ENCODE measurements at places on chromosomes 1 and 21.

DNA sequence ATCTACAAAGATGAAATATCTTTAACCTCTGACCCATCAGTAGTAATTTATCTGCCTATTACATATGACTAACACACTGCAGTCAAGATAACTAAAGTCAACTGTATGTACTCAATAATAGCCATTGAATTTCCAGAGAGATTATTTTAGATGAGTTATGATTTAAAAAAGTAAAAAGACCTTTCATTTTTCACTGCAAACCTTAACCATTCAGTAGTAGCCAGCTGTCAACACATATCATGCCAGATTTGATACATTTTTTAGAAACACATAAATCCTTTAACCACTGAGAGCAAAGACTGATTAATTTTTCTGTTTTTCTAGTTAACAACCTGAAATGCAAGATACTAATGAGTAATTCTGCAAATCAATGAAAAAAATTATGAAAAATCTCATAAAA is 31.0 kb downstream of the PALMD start:
- no peak for DNase-seq

GRCh38 chr1:61641578-61642336 is 83.2 kb downstream of the TM2D1 start:
- peak; percentile 36 for DNase-seq

GRCh38 chr1:84254703-84255238 is 46.7 kb upstream of the SAMD13 start:
- DNase-seq = no peak

GRCh38 chr1:11188381-11188780 is 774 bp upstream of the ANGPTL7 start:
- DNase-seq = no peak

DNA sequence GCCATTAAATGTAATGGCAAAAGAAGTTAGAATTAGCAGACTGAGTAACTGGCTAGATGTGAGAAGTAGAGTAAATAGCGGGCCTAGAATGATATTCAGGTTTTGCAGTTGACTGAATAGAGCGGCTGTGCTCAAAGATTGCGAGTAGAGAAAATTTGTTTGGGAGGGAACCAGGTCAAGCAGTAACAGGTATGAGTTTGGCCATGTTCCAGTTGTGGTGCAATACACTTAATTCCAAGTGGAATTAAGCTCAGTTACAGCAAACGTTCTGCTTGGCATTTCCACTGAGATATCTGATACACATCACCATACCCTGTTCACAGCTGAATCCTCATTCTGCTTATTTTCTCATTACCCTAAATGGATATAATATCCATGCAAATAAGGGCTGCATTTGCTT is 1382.9 kb downstream of the MRPL39 start:
- no peak for DNase-seq

GRCh38 chr21:41651406-41651805 is 115.4 kb downstream of the RIPK4 start:
- no peak for DNase-seq

- DNase-seq = no peak
Observed at GRCh38 chr1:89790592-89790991, 30.2 kb upstream of the LRRC8D start.

GRCh38 chr1:170168265-170168664 is 22.5 kb downstream of the NTMT2 start:
- no peak for DNase-seq

DNA sequence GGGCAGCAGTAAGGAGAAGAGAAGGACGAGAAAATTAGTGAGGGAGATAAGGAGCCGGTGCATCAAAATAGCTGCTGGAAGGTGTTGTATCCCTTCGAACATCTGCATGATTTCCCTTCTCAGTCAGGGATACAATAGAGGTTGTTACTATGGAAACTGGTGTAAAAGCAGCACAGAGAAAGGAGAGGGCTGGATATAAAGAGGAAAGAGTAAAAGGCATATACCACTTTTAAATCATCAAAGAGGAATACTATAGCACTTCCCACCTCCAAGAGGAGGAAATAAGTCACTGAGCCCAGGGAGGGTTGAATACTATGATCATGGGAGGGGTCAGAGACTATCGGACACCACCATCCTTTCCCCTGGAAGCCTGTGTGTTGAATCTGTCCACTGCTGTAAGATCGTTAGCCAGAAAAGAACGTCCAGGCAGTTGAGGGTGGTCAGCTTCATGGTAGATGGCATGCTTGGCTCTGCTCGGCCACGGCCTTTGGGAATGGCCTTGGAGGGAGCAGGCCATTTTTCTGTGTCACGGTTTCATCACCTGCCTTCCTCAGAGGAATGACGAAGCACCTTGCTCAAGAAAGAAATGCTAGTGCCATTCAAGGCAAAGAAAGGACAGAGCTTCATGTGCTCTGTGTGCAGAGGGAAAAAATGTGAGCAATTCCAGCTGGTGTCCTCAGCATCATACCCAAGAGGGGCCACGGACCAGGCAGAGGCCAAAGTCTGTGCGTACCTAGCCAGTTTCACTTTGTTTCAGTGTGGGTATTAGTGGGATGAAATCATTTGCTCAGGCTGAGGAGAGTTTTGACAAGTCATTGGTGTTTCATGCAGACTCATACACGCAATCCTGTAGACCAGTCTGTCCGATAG is 64.2 kb downstream of the IRF2BP2 start:
- no peak for DNase-seq

DNA sequence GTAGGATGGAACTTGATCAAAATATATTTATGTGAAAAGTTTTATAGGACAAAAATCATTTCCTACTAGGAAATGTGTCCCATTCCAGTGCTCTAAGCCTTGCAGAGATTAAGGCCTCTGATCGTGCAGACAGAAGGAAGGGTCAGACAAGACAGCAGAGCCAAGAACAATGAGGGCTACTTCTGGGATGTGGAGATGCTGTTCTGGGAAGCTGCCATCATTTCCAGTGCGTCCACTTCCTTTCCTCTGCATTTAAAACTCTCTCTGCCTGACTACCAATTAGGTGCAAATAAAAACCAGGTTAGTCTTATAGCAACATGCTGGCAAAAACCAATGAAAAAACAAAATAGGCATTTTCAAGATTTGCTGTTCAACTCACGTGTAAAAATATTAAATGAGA is 36.1 kb downstream of the BEND5 start:
- no peak for DNase-seq

DNA sequence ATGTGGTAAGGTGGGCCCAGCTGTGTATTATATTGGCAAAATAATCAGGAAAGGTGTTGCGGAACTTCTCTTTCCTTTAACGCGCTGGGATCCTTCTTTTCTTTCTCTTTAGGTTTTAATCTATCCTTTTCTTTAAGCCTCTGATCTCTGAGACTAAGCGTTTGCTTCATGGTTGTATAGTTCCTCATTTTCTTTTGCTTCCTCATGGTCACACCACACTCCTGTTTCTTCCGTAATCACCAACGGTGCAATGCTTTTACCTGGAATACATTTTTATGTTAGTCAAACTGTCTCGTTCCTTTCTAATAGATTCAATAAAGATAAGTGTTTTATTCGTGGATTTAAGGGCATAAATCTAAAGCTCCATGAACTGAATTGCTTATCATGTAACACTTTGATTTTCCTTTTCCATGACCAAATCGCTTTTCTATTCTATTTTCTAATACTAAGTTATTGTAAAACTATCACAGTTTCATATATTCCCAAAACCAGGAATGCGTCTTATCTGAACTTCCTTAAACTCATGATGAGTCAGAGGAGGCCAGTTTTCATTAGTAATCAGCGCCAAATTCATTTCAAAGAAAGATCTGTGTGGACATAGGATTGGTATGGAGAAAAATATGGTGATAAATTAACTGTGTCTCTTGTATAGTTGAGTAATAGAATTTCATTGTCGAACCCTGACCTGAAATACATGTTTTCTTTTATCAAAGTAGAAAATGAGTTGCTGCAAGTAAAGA is 12.2 kb downstream of the SDCCAG8 start:
- DNase-seq = no peak

- no peak for DNase-seq
Observed at GRCh38 chr1:85454214-85454613, 10.7 kb downstream of the DDAH1 start.

DNA sequence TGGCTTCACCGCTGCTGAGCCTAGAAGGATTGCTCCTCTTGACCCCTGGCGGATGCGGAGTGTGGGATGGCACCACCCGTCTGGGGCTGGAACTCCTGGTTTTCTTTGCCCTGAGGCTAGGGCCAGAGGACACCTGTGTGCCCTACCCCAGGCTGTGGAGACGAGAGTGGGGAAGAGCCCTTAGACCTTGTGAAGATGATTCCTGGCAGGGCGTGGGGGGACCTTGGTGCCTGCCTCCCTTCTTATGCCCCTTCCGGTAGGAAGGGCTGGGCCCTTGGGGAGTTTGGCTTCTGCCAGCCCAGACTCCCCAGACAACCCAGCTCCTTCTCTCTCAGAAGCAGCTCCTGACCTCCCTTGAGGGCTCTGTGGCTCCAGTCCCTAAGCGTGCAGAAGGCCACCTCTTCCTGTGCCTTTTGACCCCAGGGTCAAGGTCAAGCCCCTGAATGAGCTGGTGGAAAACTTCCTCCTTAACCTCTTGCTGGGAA is 891 bp downstream of the RPS6KA1 start:
- no peak for DNase-seq

GRCh38 chr1:115671176-115671934 is 29.6 kb downstream of the VANGL1 start:
- no peak for DNase-seq

GRCh38 chr21:42521384-42521783 is 7.7 kb downstream of the SLC37A1 start:
- no peak for DNase-seq

GRCh38 chr1:246632281-246633168 is 66.3 kb downstream of the CNST start:
- no peak for DNase-seq

GRCh38 chr1:93907718-93908117 is 1.5 kb downstream of the GCLM start:
- DNase-seq = no peak

GRCh38 chr1:78322928-78323680 is 167.7 kb upstream of the PTGFR start:
- DNase-seq = no peak

GRCh38 chr1:43382027-43382779 is 7.4 kb downstream of the MED8 start:
- no peak for DNase-seq

- DNase-seq = no peak
Observed at GRCh38 chr1:92921031-92922023, 39.9 kb downstream of the DIPK1A start.

DNA sequence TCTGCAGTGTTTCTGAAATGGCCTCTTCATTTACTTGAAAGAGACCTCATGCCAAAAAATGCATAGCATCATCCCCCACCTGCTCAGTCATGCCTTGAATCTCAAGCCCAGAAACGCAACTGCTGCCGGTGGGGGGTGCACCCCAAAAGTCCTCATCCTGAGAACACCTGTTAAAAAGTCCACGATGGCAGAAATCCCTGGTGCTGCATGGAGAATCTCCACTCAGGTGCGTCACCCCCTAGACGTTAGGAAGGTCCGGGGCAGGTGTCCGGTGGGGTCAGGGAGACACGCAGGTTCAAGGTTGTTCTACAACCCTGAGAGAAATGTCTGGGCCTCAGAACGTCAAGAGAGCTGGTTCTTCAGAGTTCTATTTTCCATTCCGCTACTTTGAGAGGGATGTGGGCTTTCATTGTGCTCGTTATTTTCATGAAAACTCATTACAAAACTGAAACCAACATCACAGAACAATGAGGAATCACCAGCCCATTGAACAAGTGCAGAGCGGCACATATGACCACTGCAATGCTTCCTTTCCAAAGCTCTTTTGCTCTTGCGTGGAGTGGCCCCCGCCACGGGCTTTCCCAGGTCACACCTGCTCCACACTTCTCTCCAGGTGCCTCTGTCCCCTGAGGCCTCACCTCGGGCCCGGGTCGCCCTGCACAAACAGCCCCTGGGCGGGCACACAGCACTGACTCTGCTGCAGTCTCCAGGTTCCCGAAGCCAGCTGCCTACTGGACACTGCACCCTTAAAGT is 201.9 kb downstream of the TOMM20 start:
- DNase-seq = no peak

- no peak for DNase-seq
Observed at GRCh38 chr1:226414098-226414698, 6.3 kb upstream of the PARP1 start.

DNA sequence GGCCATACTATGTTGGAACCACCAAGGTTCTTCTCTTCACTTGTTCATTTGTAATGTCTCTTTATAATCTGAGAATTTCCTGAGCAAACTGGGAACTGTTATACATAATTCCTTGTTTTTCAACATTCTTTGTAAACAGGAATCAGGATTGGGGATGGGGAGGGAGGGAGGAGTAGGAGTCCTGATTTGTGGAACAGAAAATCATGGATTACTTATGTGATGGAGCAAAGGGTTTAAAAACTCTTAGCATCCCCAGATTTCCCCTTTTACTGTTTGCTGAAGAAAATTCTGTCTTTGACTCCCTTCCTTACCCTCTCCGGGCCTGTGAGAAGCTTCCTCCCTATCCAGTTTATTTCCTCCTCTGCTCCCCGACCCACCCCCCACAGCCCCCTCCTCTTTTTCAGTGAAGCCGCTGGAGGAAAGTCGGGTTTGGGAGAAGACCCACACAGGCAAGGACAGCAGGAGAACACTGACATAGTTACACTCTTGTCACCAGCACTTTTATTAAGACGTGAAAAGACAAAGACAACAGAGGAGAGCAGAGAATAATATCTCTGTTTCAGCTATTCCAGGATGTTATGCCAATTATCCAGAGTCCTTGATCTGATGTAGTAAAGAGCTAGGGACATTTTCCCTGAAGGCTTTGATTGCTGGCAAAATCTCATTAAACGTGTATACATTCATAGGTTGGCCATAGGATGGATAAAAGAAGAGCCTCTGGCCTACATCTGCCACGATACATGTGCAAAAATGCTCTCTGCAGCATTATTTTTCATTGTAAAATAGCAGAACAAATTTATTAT is 4.6 kb upstream of the NBPF1 start:
- DNase-seq = no peak

DNA sequence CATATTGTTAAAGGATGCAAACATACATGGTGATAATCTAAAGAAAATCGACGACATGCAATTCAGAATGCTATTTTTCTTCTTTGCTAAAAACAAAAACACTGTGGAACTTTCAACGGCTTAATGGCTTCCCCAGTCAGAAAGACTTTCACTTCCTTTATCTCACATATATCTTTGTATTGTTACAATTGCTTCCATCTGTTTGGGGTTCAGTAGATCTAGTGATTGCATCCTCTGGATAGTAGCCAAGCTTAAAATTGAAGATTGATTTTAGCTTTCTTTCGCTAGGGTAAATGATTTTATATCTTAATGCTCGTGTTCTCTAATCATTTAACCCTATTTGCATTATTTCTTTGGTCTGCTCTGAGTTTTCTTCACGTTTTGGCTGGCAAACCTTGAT is 31.8 kb upstream of the ADAMTS1 start:
- DNase-seq = no peak

- DNase-seq = no peak
Observed at GRCh38 chr1:83746234-83746633, 252.7 kb downstream of the TTLL7 start.

DNA sequence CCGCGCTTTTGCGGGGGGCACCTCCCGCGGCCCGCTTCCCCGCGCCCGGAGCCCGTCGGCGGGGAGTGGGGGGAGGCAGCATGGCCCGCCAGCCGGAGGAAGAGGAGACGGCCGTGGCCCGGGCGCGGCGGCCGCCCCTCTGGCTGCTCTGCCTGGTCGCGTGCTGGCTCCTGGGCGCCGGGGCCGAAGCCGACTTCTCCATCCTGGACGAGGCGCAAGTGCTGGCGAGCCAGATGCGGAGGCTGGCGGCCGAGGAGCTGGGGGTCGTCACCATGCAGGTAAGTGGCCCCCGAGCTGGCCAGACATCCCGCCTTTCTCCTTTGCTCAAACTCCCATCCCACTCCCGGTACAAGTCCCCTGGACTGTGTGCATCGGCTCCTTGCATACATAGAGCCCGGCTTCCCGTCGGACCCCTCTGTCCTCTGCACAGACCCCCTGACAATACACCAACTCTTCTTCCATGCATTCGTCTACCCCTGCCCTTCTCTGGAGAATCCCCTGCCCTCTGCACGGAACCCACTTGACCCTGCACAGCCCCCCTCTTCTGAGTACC is 812 bp downstream of the CACHD1 start:
- no peak for DNase-seq

Data from central memory CD8-positive, alpha-beta T cell (primary cell).